GM23338 (cell line): ENCODE measurements at places on chromosomes 5 and 9. TPM values are rescaled to one million over a fixed set of nuclear protein-coding genes. Genes with fewer than 3 reads are reported as not detected.

The SLC36A2 gene
- total RNA-seq, result not detected in 2 replicates

DNA sequence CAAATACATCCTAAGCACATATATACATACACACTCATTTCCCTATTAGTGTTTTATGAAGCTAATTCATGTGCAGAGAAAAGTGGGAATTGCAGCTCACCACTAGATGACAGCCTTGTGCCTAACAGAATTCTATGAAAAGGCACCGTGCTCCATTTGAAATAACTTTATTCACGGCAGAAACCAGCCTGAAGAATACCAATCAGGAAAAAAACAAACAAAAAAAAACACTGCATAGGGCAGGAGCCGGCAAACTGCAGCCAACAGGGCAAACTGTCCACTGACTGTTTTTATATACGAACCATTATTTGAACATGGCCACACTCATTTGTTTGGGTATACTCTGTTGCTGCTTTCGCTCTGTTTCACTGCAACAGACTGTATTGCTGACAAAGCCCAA is 33.6 kb downstream of the ERMP1 start:
- peak; percentile 51 for DNase-seq

- no peak for DNase-seq
These were observed 34.1 kb upstream of the PAM start for GRCh38 chr5:102720969-102721368.

DNA sequence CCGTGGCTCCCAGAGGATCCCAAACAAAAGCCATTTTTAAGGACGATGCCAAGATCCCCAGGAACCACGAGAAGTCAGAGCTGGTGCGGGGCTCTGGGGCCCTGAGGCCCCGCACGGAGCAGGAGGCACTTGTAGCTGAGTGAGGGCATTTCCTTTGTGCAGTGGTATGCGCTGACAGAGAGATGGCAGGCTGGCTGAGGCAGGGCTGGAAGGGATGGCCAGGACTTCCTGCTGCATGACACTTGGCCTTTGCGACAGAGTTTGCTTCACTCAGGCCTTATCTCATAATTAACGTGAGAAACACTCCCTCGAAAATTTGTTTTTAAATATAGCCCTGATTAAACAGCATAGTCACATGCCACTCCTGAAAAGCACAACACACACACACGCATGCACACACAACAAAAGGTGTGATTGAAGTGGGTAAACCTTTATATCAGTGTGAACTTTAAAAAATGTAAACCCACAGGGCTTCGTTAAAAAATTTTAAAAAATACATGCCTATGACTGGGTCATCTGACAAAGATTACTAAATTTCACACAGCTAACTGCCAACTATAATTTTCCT is 536.6 kb downstream of the PDE4D start:
- DNase-seq, result peak; percentile 78

DNA sequence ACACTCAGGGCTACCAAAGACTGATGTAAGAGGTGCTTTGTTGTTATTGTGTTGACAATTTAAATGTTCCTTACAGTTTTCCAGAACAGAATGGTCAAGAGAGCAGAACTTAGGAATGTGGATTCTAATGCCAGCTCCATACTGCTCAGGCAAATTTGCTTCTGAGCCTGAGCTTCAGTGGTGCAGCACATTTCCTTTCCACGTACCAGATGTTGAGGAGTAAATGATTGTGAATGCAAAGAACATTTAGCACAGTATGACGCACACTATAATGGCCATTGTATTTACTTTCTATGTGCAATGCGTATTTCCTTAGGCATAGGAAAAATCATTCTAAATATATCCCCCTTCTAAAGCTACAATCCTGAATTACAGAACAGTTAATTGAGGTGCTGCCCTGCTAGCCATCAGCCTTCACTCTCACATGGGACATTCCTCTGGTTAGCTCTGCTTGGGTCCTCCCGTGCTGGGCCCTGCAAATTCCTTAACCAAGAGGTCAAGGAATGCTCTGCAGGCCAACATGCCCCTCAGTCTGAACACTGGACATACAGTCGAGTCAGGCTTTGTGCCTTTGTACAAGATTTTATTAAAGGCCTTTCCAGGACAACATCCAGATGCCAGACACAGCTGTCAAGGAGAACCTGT is 21.1 kb upstream of the TMEM174 start:
- DNase-seq, result no peak

DNA sequence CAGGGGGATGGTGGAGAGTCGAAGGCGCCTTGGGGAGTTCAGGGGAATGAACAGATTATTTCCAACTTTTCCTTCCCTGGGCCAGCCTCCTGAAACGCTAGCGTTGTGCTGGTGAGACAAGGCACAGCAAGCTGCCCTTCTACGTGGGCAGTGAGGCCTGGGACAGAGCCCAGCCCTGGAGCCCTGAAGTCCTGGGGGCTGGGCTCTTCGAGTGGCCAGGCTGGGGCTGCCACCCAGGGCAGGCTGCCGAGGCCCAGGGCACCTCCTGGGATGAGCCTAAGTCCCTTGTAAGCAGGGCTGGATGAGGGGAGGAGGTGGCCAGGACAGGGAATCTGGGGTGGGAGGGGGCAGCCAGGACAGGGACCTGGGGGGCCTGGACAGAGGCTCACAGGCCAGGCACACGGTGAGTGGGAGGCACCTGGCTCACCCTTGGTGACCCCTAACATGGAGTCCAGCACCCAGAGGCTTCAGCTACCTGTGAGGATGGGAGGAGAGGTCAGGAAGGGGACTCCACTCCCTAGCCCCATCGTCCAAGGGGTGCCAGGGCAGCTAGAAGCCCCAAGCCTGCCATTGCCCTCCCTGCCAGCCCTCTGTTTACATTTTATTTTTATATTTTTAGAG is 1.3 kb upstream of the LCN12 start:
- no peak for DNase-seq

DNA sequence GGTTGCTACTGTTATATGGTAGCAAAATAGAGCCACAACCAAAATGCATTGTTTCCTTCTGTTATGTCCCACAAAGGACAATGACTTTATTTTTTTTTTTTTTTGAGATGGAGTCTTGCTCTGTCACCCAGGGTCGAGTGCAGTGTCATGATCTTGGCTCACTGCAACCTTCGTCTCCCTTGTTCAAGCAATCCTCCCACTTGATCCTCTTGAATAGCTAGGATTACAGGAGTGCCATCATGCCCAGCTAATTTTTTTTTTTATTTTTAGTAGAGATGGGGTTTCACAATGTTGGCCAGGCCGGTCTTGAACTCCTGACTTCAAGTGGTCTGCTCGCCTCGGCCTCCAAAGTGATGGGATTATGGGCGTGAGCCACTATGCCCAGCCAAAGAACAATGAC is 527.7 kb upstream of the SGCD start:
- no peak for DNase-seq

The SLCO4C1 gene
- total RNA-seq, result 6.7 and 7.8 TPM in 2 replicates

DNA sequence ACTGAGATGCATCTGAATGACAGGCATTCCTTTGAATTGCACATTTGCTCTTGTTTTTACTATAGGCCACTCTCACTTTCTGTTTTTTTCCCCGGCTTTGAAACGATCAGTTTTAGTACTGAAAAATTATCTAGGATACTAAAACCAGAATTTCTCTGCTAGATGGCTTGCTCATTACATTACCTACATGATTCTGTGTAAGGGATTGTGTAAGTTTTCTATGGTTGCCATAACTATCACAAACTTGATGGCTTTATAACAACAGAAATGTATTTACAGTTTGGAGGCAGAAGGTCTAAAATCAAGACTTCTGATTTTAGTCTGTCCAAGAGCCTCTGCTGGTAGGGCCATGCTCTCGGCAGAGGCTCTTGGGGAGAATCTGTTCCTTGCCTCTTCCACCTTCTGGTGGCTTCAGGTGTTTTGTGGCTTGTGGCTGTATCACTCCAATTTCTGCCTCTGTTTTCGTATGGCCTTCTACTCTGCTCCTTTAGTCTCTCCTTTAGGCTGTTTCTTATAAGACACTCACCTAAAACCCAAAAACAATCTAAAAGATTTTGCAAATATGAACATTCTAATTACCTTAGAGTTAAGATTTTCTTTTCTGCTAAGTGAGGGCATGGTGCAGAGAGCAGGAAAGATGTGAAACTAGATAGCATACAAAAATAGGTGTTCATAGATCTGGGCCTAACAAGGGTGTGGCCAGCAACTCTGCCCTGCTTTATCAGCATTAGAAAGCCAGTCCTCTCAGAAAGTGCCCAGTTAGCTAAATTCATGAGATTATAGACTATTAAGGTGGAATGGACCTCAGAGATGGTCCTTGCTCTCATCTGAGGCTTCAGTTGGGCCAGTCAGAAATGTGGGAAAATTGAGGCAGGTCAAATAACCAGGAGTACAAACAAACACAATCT is 93.3 kb upstream of the CDKN2B start:
- DNase-seq, result no peak

The ANGPTL2 gene
- 5.2 and 7.1 TPM in 2 replicates for total RNA-seq

- no peak for DNase-seq
These were observed 46.2 kb downstream of the IL31RA start for GRCh38 chr5:55897206-55897894.

DNA sequence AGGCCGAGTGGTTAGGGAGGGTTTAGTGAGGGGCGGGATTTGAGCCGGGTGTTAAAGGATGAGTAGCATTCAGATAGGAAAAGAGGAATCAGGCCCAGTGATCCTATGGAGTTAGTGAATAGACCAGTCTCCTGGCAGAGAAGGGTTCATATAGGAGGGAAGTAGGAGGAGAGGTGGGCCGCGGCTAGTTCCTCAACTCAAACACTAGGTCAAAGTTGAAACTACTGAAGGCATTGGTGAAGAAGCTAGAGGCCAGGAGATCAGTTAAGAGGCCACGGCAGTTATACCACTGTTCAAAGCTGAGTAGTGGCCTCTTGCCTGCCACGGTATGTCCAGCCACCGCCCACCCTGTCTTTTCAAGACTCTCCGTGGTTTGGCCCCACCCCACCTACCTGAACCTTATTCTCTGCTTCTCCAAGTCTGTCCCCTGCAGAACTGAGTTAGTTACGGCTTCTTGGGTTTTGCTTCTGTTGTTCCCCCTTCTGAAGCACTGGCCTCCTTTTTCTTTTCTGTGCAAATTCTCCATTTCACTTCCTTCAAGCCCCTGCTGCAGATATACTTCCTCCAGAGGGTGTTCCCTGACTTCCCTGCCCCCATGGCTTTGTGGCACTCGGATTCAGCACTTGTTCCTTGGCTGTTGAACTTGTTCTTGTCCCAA is 1.8 kb downstream of the ZBTB34 start:
- peak; percentile 33 for DNase-seq

- DNase-seq, result no peak
These were observed 105.7 kb upstream of the RAD23B start for GRCh38 chr9:107177243-107177839.

- peak; percentile 69 for DNase-seq
These were observed 23.7 kb upstream of the MINAR2 start for GRCh38 chr5:129724222-129724621.

DNA sequence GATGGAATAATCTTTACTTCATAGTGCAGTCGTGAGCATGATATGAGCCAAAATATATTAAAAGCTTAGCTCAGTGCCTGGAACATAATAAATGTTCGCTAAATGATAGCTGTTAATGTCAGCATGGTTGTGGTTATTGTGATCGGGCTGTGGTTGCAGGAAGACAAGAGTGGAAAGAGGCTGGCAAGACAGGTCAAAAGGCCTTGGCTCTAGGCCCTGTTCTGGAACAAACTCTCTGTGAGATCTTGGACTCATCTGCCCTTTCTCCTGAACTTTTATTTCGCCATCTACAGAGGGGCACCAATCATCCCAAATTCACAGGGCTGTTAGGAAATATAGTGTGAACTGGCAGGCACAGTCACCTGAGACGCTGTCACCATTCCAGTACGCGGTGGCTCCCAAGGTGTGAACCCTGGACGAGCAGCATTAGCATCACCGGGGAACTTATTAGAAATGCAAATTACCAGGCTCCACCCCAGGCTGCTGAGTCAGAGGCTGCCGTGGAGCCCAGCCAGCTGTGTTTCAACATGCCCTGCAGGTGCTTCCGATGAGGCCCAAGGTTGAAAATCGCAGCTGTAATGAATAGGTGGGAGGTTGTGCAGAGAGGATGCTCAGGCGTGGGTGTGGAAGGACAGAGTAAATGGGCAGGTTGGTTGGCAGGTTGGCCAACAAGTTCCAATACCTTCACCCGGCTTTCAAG is 50.2 kb upstream of the SAP30L start:
- peak; percentile 67 for DNase-seq

The GFI1B gene
- total RNA-seq, result 0.38 and 1.0 TPM in 2 replicates

The PALM2AKAP2 gene
- 7.9 and 8.3 TPM in 2 replicates for total RNA-seq

DNA sequence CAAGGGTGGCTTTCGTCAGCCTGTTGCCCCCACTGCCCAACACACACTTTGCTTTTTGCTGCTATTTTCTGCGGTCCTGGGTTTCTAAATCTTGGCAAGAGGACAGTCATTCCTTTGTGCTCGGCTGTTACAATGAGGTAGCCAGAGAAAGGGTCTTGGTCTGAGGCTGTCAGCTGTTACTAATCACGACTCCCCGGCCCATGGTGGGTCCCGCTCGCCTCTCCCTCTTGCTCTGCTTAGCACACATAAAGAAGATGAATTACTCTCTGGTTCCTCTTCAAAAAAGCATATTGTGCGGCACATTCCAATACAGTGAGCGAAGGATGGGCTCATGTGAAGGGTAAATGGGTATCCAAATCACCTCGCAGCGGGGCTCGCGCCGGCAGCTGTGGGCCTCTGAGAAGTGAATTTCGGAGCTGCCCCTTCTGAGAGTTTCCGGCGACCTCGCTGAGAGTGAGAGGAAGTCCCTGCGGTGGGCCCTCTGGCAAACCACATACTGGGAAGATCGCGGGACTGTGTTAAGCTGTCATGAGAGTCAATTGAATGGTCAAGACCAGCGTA is 56.0 kb downstream of the SLC1A3 start:
- DNase-seq, result no peak

DNA sequence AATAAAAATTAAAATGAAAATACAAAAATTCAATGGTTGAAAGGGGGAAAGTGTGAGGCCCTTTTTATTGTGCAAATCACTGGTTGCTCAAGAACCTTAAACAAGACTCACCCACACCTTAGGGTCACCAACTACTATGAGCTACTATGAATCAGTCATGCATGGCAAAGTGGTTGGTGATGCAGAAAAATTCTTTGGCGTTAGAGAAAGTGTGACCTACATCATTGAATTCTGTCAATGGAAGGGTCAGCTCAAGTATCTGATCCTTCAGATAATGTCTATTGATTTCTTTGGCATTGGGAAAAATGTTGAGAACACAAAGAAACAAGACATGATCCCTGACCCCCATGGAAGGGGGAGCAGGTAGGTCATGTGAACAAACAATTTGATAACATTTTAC is 149.7 kb upstream of the ADCY2 start:
- no peak for DNase-seq

DNA sequence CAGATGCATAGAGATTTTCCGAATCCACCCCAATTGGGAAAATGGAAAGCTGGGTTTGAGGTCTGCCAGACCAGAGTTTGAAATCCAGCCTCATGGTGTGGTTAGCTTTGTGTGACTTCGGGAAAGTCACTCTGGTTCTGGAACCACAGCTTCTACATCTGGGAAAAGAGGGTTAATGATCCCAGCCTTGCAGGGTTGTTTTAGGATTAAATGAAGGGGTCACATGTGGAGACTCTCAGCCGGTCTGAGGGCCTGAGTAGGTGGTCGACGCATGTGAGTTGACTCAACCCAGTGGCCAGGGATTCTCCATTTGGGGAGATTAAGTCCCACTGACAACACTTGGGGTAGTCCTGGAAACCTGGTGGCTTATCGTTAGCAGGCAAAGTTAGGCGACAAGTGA is 6.1 kb downstream of the ZNF618 start:
- DNase-seq, result no peak
